ENCODE measurements at places on chromosomes 16 and 17.

DNA sequence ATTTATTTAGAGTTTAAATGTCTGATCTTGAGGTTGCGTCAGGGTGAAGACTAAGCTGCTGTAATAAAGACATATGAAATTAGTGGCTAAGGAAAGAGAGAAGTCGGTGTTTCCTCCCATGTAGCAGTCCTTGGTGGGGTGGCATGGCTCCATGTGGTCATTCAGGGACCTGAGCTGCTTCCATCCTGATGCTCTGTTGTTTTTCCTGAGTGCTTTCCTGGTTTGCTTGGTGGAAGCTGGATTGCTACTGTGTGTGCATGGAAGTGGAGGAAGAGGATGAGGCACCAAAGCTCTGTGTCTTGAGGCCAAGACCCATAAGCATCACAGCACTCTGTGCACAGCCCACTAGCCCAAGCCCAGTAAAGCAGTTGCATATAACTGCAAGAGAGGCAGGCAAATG is 241.8 kb upstream of the CACNG5 start:
- H3K27me3 ChIP-seq: no peaks in the 10 kb centered on the region
- H3K36me3 ChIP-seq: no peaks in the 10 kb centered on the region
- no peak for DNase-seq
- no peak overlapping the region for H3K27ac ChIP-seq
- H3K4me1 ChIP-seq: no peaks in the 10 kb centered on the region

- H3K36me3 ChIP-seq: no peaks in the 10 kb centered on the region
- H3K27me3 ChIP-seq: no peaks in the 10 kb centered on the region
Observed at GRCh38 chr16:7746941-7747340, 414.3 kb downstream of the RBFOX1 start.

DNA sequence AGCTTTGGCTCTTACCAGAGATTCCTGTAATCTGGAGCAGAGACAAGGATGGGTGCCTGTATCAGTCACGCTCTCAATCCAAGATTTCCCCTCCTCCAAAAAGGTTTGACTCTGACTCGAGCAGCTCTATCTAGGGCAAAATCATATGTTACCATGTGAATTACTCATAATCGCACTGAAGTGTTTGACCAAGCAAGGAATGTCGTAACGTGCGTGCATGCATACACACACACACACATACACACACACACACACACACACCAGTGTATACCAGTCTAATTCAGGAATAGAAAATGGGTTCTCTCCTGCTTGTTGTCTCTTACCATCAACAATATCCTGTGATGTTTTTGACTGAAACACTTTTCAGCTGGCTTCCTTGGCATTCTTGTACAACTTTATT is 835.1 kb downstream of the KCNJ2 start:
- H3K27me3 ChIP-seq: no peaks in the 10 kb centered on the region
- H3K4me1 ChIP-seq: no peaks in the 10 kb centered on the region

GRCh38 chr17:3990386-3991127 is 26.3 kb upstream of the ATP2A3 start:
- DNase-seq: no peak
- no peak overlapping the region for H3K4me3 ChIP-seq
- H3K4me1 ChIP-seq: no peaks in the 10 kb centered on the region
- H3K27ac ChIP-seq: no peak overlapping the region

- H3K27ac ChIP-seq: no peak overlapping the region
- H3K4me1 ChIP-seq: peaks cover 86% of the 10 kb centered on the region
- H3K36me3 ChIP-seq: no peaks in the 10 kb centered on the region
- no peak overlapping the region for H3K4me3 ChIP-seq
- no peak for DNase-seq
Observed at GRCh38 chr16:89359264-89360147, 130.9 kb downstream of the ANKRD11 start.

DNA sequence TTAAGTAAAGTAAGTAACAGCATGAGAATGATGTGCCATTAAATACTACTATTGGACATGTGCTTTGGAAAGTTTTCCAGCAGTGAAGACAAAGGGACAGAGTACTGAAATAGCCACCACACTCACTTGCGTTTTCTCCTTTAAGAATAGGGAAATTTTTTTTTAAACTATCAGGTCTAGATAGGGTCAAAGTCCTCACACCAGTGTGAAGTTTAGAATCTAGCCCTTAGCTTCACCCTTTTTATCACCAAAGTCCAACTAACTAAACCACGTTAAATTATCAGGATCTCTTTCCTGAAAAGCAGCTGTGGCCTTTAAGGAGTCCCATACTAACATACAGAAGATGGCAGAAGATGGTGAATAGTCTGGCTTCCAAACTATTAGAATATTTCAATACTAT is 180.9 kb downstream of the ZNF18 start:
- no peak overlapping the region for H3K4me3 ChIP-seq
- no peaks in the 10 kb centered on the region for H3K27me3 ChIP-seq
- no peaks in the 10 kb centered on the region for H3K4me1 ChIP-seq
- no peak for DNase-seq

DNA sequence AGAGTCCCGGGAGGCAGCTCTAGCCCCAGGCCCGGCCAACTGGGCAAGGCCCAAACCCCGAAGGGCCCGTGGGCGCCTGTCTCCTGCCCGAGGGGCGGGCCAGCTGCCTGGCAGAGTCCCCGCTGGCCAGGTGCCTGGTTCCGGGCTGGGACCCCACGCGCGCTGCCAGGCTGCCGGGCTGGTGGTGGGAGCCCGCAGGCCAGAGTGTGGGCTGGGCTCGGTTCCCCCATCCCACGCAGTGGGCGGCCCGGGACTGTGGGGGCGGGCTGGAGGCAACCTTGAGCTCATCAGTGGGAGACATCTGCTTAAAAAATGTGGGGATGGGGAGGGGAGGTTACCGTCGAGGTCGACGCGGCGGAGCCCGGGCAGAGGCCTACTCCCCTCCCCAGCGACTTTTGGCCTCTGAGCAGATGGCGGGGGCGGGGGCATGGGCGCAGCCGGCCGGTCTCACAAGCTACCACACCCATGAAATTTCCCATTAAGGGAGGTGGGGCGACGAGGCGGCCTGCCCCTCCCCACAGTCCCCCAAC is 176.4 kb upstream of the GSE1 start:
- H3K27ac ChIP-seq: peak overlapping the region; percentile 89
- peaks cover 11% of the 10 kb centered on the region for H3K36me3 ChIP-seq
- DNase-seq: no peak
- H3K4me3 ChIP-seq: no peak overlapping the region
- no peaks in the 10 kb centered on the region for H3K27me3 ChIP-seq
- no peaks in the 10 kb centered on the region for H3K4me1 ChIP-seq

DNA sequence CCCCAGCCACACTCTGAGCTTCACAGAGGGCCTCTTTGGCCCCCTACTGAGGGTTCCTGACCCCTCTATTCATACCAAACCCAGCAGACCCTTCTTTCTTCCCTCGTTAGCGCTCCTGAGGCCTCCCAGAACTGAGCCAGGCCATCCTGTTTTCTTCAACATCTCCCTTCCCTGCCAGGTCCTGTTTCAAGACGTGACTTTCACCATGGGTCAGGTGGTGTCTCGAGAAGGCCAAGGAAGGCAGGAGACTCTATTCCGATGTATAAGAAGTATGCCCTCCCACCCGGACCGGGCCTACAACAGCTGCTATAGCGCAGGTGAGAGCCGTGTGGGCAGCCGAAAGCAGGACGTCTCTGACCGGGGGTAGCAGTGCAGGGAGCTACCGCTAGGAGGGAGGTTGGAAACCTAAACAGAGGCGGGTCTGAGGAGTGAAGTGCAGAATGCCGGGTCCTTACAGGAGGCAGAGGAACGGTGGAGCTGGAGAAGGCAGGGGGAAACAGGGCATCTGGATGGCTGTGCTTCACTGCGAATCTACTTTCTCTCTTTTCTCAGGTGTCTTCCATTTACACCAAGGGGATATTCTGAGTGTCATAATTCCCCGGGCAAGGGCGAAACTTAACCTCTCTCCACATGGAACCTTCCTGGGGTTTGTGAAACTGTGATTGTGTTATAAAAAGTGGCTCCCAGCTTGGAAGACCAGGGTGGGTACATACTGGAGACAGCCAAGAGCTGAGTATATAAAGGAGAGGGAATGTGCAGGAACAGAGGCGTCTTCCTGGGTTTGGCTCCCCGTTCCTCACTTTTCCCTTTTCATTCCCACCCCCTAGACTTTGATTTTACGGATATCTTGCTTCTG is 1.3 kb upstream of the SENP3 start:
- peak overlapping the region; percentile 92 for H3K27ac ChIP-seq
- peaks cover 81% of the 10 kb centered on the region for H3K4me1 ChIP-seq
- no peaks in the 10 kb centered on the region for H3K27me3 ChIP-seq
- H3K4me3 ChIP-seq: peak overlapping the region; percentile 15

DNA sequence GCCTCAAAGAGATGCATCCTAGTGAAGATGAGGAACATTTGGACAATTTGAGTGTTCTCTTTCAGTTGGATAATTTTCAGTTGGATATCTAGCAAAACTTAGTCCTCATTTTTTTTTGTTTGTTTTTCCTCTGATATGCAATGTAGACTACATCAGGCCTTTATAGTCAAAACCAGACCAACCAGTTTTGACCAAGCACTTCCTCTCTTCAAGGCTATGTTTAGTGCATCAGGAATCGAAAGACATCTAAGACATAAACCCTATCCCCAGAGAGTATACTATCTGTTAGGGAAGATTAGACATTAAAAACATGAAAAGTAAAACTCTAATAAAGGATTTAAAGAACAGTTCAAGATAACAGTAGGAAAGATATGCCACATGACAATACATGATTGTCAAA is 256.1 kb downstream of the IRX3 start:
- H3K4me3 ChIP-seq: no peak overlapping the region
- no peaks in the 10 kb centered on the region for H3K27me3 ChIP-seq
- peaks cover 2% of the 10 kb centered on the region for H3K4me1 ChIP-seq
- DNase-seq: no peak

DNA sequence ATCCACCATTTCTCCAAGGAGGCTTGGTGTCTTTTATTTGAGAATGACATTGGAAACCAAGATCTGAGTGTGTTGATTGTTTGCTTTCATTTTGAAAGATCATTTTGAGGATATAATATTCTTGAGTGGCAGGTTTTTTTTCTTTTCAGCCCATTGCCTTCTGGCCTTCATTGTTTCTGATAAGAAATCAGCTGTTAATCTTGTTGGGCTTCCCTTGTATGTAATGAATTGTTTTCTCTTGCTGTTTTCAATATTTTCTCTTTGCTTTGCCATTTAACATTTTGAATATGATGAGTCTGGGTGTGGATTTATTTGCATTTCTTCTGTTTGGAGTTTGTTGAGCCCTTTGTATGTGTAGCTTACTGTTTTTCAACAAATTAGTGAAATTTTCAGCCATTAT is 22.0 kb downstream of the PRSS54 start:
- no peaks in the 10 kb centered on the region for H3K27me3 ChIP-seq
- H3K4me3 ChIP-seq: no peak overlapping the region
- DNase-seq: no peak
- H3K4me1 ChIP-seq: no peaks in the 10 kb centered on the region

DNA sequence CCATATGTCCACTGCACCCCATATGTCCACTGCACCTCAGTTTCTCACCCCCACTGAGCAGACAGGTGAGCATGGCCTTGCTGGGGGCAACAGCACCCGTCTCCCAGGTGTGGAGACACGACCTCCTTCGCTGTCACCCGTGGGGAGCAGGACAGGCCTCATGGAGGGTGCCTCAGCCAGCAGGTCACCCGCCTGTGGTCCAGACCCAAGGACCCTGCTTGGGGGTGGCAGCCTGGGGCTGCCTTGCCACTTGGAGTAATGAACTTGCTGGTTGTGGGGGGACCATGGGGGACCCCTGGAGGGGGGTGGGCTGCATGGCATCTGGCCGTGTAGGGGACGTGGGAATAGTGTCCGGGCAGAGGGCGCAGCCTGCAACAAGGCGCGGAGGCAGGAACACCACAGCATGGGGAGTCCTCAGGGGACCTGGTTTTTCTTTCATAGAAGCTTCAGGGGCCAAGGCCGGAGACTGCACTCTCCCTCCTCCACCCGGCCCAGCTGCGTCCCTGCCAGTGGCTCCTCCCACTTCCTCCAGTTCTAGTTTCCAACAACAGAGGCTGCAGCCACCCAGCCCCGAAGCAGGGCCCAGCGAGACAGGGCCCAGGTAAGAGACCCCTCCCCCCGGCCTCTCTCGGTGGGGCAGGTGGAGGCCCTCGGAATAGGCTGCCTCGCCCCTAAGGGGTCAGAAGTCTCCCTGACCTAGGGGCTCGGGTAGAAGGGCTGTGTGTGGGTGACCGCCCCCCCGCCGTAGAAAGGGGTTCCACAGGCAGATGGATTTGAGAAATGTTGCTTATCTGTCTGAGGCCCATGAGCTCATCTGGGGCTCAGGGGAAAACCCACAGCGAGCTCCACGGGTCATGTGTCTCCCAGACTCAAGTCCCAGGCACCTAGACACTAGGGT is at the start of gene NHLRC4:
NHLRC4 (plus strand) TSS at position 531 of the 898 bp plus-strand sequence. CDS start 1,043 bp downstream, outside the sequence.
- H3K27ac ChIP-seq: no peak within 1 kb of the TSS
- H3K4me3 ChIP-seq: peak within 1 kb of the TSS; percentile 33
- no peaks in the 10 kb centered on the region for H3K4me1 ChIP-seq
- peaks cover 19% of the 10 kb centered on the region for H3K27me3 ChIP-seq

DNA sequence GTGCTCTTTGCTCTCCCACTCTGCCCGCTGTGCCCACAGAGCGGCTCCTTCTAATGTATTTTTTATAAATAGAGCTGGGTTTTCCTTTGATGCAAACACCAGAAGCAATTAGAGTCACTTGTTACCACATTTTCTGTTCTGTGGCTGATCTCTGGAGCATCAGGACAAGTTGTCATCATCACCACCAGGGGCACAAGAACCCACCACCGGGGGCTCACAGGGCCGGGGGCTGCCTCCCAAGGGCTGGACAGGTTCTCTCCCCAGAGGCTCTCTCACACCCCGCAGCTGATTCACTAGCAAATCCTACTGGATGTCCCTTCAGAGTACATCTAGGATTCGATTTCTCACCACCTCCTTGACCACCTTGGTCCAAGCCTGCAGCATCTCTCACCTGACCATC is 18.5 kb downstream of the C16orf82 start:
- H3K4me3 ChIP-seq: no peak overlapping the region
- no peaks in the 10 kb centered on the region for H3K36me3 ChIP-seq
- no peak overlapping the region for H3K27ac ChIP-seq
- no peak for DNase-seq
- H3K27me3 ChIP-seq: no peaks in the 10 kb centered on the region

- DNase-seq: no peak
- no peaks in the 10 kb centered on the region for H3K4me1 ChIP-seq
- no peaks in the 10 kb centered on the region for H3K36me3 ChIP-seq
- no peak overlapping the region for H3K27ac ChIP-seq
- no peaks in the 10 kb centered on the region for H3K27me3 ChIP-seq
- H3K4me3 ChIP-seq: no peak overlapping the region
Observed at GRCh38 chr17:57412520-57413096, 156.3 kb downstream of the MSI2 start.

GRCh38 chr17:34859652-34860051 is 101.6 kb downstream of the CCT6B start:
- no peak overlapping the region for H3K4me3 ChIP-seq
- no peak for DNase-seq
- no peak overlapping the region for H3K27ac ChIP-seq
- H3K36me3 ChIP-seq: no peaks in the 10 kb centered on the region

Data from tibial nerve (tissue), 4 donors.